ENCODE measurements at places on chromosomes 7 and 10. TPM values are rescaled to one million over a fixed set of nuclear protein-coding genes. Genes with fewer than 3 reads are reported as not detected.
A peak's percentile ranks its signal among the peaks of the same experiment; 100 is the strongest.

The BCCIP gene
- 41.9 TPM for total RNA-seq

The ZNF804B gene
- total RNA-seq, result not detected

The TMEM139 gene
- total RNA-seq, result 27.4 TPM

The NUTM2E gene
- total RNA-seq, result not detected

The ETV1 gene
- total RNA-seq, result 3.2 TPM

The HSPA12A gene
- 14.2 TPM for total RNA-seq

The AKR1C2 gene
- total RNA-seq, result 259 TPM

The PGAM2 gene
- total RNA-seq, result 0.64 TPM

The NUTM2B gene
- total RNA-seq, result 0.16 TPM

DNA sequence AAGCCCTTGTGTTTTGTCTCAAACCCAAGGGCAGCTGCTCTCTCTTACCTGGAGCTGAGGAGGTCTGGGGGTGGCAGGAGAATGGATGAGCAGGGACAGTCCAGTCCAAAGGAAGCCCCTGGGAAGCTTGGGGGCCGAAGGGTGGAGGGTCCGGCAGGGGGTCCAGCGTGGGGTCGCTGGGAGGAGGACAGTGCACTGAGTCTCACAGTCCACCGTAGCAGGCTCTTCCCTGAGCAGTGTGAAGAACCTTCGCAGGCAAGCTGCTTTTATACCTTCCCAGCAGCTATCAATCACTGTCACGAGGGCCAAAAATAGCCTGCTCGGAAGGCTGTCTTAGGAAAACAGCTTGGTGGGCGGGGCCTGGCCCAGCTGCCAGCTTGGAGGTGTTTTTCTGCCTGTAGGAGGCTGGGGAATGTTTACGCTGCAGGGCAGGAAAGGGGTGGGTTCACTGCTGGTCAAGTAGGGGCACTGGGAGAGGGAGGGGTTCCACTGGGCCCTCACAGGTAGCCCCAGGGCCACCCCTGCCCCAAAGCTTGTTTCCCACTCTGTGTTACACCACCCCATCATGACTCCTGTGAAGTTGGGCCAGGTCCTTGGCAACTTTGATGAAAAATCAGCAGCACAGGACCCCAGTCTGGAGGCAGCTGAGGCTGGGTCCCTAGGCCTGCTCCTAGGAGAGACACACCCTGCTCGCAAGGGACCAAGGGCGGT lies at the start of gene DEPP1:
Gene DEPP1 (minus strand): TSS at position 240 of the 711 bp plus-strand sequence. CDS start 779 bp downstream, outside the sequence.
- H3K4me3 ChIP-seq, result peak within 1 kb of the TSS; percentile 74
- peak within 1 kb of the TSS; percentile 95 for H3K27ac ChIP-seq
- H3K36me3 ChIP-seq, result no peaks in the 10 kb centered on the region
- H3K4me1 ChIP-seq, result peaks cover 30% of the 10 kb centered on the region

DNA sequence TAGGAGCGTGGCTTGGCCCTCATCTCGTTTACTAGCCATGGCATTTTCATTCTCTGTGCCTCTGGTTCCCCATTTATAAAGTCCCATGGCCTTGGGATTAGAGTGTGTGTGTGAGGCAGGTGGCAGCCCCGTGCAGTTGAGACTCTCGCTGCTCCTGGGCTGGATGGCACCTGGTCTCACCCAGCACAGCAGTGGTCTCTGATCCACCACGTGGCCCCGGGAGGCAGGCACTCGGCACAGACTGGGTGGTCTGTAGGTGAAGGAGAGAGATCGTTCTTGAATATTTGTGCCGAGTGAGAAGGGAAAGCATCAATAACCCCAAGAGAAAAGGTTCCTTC lies 50.4 kb downstream of the CALML3 start:
- no peaks in the 10 kb centered on the region for H3K27me3 ChIP-seq
- H3K27ac ChIP-seq, result no peak overlapping the region
- H3K36me3 ChIP-seq, result no peaks in the 10 kb centered on the region
- no peak overlapping the region for H3K4me3 ChIP-seq

DNA sequence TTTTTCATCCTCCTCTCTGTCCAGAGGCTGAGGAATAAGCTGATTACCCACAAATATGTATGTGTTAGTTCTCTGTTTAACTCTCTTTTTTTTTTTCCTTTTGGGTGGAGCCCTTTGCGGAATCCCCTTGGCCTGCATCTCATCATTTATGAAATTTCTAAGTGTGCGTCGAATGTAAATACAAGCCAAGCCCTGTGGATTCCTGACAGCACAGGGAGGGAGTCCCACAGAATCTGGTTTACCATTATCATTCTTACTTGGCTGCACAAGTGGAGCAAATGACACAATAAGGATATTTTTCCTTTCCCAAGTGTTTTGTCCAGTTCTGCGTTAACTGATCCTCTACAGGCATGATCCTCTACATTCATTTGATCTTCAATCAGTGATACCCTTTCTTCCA lies 11.4 kb downstream of the STK31 start:
- no peaks in the 10 kb centered on the region for H3K27me3 ChIP-seq
- no peak overlapping the region for H3K27ac ChIP-seq
- no peaks in the 10 kb centered on the region for H3K36me3 ChIP-seq
- H3K4me1 ChIP-seq, result no peaks in the 10 kb centered on the region
- H3K4me3 ChIP-seq, result no peak overlapping the region
- DNase-seq, result no peak

- H3K27me3 ChIP-seq, result no peaks in the 10 kb centered on the region
- no peak overlapping the region for H3K4me3 ChIP-seq
- peak overlapping the region; percentile 63 for H3K27ac ChIP-seq
Observed at GRCh38 chr7:131424219-131424822, 96.6 kb downstream of the MKLN1 start.

DNA sequence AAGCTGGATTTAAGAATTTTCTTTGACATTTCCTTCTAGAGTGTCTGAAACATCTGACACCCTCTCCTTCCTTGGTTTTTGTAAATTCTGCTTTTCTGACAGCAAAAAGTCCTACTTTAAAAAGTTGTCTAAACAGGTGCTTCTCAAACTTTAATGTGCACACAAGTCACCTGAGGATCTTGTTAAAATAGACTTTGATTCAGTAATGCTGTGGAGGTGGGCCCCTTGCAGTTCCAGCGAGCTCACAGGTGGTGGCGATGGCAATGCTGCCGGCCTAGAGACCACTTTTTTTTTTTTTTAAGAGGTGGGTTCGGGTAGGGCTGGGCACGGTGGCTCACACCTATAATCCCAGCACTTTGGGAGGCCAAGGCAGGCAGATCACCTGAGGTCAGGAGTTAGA lies 77.1 kb downstream of the ABCC2 start:
- no peak overlapping the region for H3K27ac ChIP-seq
- no peaks in the 10 kb centered on the region for H3K4me1 ChIP-seq
- H3K27me3 ChIP-seq, result no peaks in the 10 kb centered on the region
- DNase-seq, result no peak
- no peak overlapping the region for H3K4me3 ChIP-seq

- H3K27ac ChIP-seq, result no peak overlapping the region
- H3K27me3 ChIP-seq, result peaks cover 9% of the 10 kb centered on the region
- no peak overlapping the region for H3K4me3 ChIP-seq
- no peaks in the 10 kb centered on the region for H3K36me3 ChIP-seq
- DNase-seq, result no peak
Observed at GRCh38 chr10:128161031-128161430, 34.8 kb upstream of the MKI67 start.

DNA sequence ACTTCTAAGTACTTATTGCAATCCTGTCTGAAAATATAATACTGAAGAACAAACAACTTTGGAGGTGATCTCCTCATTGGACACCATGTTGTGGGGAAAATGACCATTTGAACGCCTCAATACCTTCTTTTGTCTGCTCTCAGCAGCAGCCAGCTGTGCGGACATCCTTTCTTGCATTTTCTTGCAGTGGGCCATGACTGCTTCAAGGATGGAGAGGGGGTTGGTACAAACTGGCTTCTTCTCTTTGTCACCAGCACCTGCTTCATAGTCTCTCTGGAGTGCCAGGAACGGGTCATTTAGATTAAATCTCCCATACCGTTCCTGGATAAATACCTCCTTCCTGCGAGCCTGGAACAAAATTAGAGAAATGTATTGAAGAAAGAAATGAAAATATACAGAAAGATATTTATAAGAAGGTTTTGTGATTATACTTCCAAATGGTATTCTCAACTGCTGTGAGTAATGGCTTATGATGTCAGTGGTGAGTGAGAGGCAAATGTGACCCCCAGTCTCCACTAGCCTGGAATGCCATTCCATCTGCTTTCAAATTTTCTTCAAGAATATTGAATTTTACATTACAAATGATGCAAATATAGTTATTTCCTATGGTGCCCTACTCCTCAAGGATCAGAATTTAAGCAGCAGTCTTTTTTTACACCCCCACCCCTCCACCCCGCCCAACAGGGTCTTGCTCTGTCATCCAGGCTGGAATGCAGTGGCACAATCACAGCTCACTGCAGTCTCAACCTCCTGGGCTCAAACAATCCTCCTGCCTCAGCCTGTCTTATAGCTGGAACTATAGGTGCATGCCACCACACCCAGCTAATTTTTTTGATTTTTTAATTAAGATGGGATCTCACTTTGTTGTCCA lies 62.4 kb downstream of the CTTNBP2 start:
- no peak for DNase-seq
- H3K4me1 ChIP-seq, result no peaks in the 10 kb centered on the region
- no peaks in the 10 kb centered on the region for H3K36me3 ChIP-seq
- no peak overlapping the region for H3K4me3 ChIP-seq

DNA sequence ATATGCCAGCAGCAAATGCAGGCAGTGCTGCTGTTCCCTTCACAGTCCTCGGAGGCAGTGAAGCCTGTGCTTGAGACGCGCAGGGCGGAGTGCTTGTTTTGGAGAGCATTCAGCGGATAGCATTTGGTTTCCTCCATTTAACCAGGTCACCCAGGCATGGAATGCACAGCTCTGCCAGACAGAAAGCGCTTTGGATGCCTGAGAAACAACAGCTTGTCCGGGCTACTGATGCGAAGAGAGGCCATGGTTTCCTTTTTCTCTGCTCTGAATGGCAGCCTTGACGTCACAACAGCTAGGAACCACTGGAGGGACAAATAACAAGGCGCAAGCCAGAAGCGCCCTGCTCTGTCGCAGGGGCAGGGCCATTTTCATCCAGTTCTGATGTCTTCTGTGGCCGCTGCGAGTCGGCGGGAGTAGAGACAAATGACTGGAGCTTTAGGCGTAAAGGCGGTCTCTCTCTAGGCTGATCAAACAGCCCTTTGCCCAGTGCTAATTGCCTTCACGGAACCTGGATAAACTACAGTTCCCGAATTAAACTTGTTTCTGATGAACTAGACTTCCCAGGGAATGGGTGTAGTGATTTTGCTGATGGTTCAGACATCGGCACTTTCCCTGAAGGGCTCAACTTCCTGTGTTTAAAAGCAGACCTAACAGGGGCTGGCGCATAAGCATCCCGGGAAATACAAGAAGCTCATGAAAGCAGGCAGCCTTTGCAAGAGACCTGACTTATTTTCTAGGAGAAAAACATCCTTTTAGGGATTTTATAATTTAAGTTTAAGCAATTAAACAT lies 187.6 kb upstream of the KLF14 start:
- H3K36me3 ChIP-seq, result no peaks in the 10 kb centered on the region
- H3K4me1 ChIP-seq, result peaks cover 18% of the 10 kb centered on the region
- no peaks in the 10 kb centered on the region for H3K27me3 ChIP-seq
- peak overlapping the region; percentile 43 for H3K4me3 ChIP-seq
- DNase-seq, result no peak
- peak overlapping the region; percentile 89 for H3K27ac ChIP-seq

- no peak overlapping the region for H3K27ac ChIP-seq
- H3K4me1 ChIP-seq, result no peaks in the 10 kb centered on the region
- DNase-seq, result no peak
- H3K27me3 ChIP-seq, result no peaks in the 10 kb centered on the region
Observed at GRCh38 chr7:95859429-95859828, 87.1 kb downstream of the DYNC1I1 start.

GRCh38 chr10:124164264-124164663 lies 70.9 kb upstream of the CHST15 start:
- H3K4me1 ChIP-seq, result no peaks in the 10 kb centered on the region
- no peak for DNase-seq
- peak overlapping the region; percentile 9 for H3K27ac ChIP-seq
- H3K4me3 ChIP-seq, result no peak overlapping the region

DNA sequence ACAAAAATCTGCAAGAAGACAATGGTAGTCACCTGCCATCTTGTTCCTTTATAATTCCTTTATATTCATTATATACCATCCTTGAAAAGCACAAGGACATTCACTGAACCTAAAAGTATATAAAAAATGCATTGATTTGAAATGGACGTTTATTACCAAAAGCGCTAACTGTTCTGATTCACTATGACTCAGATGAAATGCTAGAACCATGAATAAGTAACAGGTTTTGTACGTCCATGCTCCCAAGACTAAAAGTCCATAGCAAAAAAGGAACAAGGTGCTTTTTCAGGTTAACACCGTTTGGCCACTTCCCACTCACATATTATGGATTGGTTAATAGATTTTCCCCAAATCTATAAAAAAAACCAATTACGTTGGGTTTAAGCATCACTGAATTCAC lies 109.4 kb downstream of the PPP1R17 start:
- no peak overlapping the region for H3K27ac ChIP-seq
- H3K4me1 ChIP-seq, result no peaks in the 10 kb centered on the region
- no peaks in the 10 kb centered on the region for H3K27me3 ChIP-seq
- no peaks in the 10 kb centered on the region for H3K36me3 ChIP-seq
- H3K4me3 ChIP-seq, result no peak overlapping the region

GRCh38 chr7:92095380-92095779 lies 38.9 kb downstream of the CYP51A1 start:
- H3K27ac ChIP-seq, result no peak overlapping the region
- no peaks in the 10 kb centered on the region for H3K4me1 ChIP-seq
- no peaks in the 10 kb centered on the region for H3K27me3 ChIP-seq
- no peak for DNase-seq

DNA sequence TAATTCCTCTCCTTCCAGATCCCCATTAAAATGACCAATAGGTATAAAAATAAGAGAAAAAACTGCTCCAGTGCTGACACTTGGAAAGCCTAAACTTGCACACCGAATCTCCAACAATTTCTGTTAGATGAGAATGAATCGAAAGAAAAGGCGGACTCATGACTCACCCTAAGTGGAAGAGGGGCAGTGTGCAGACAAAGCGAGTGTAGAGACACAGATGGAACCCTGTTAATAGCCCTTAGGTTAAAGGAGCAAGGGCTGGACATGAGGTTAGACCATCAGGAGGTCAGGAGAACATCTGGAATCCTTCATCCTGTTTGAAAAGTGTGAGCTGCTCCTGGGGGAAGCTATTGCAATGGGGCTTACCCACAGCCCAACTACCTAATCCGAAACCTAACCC lies 103.4 kb upstream of the GLI3 start:
- H3K4me1 ChIP-seq, result no peaks in the 10 kb centered on the region
- no peak overlapping the region for H3K4me3 ChIP-seq
- H3K27me3 ChIP-seq, result no peaks in the 10 kb centered on the region
- no peak for DNase-seq
- H3K27ac ChIP-seq, result no peak overlapping the region

- no peak for DNase-seq
- no peaks in the 10 kb centered on the region for H3K36me3 ChIP-seq
- H3K27ac ChIP-seq, result no peak overlapping the region
- H3K4me1 ChIP-seq, result no peaks in the 10 kb centered on the region
- no peak overlapping the region for H3K4me3 ChIP-seq
- no peaks in the 10 kb centered on the region for H3K27me3 ChIP-seq
Observed at GRCh38 chr7:83321011-83321410, 158.3 kb upstream of the PCLO start.
